Calu3 (cell line): ENCODE measurements at places on chromosomes 12 and 14.

DNA sequence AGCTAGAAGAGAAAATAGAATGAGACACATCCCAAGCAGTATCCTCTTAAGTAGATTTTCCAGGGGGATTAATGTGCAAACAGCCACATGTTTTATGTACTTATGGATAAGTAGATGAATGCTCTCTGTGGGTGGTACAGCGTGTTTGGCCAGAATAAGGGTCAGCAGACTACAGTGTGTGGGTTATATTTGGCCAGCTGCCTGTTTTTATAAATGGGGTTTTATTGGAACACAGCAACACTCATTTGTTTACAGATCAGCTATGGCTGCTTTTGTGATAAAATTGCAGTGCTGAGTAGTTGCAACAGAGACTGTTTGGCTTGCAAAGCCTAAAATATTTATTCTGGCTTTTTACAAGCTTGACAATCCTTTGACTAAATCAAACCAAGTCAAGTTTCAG is 780.2 kb upstream of the SEL1L start:
- DNase-seq = no peak

DNA sequence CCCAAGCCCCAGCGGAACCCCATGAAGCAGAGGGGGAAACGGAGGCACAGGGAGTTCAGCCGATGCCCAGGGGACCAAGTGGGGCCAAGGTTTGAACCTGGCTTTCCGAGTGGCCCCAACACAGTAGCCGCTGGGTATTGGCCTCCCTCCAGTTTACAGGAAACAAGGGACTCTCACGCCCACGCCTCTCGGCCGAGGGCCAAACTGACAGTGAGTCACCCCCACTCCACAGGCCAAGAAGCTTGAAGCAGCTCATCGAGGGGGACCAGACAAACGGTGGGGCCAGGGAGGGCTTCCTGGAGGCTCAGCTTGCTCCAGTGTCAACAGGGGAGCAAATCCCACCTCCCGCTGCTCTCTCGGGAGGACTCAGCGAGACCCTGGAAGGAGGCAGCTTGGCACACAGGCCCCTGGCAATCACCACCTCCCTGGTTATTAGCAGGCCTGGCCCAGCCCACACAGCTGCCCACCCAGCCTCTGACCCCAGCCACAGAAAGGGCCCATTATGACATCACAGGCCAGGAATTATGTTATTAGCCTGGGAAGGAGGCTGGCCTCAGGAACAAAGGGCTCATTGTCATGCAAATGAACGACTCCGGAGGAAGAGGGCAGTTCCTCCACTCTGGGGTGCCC is 54.6 kb downstream of the NCOR2 start:
- peak; percentile 98 for DNase-seq

- DNase-seq = peak; percentile 76
Measured at GRCh38 chr14:100375266-100375962, 52.3 kb downstream of the SLC25A47 start.

DNA sequence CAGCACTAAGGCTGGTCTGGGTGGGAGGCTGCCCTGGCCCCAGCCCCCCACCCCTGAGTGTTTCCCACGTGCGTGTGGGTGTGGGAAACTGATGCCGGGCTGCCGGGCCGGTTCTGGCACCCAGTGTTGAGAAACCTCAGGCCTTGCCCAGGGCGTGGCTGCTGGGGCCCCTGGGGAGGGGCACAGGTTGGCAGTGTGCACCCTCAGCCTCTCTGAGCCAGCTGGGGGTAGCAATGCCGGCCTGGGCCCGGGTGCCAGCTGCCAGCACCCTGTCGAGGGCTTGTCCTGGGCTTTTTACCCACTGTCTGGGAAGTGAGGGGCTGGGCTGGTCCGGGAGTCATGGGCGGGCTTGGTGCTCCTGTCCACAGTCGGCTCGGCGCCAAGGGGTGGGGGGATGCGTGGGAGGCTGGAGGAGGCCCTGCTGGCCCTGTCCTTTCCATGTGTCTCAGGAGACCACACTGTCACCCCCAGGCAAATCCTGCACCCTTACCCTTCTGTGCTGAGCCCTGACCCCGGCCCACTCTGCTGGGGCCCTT is 15.7 kb downstream of the ASPG start:
- no peak for DNase-seq

DNA sequence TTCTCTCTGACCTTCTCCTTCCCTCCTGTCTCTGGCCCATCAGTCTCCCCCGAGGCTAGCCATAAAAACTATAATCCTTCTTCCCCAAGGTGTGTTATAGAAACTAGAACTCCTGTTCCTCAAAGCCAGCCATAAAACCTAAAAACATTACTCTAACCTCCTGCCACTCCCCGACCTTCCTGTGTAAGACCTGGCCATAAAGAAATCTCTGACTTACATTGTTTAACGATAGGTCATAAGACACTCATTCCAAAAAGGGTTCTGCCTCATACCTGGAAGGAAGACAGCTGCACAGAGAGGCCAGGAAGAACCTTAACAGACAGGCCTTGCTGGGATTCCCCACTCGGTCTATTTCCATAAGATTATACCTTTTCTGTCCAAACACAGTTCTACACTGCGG is 70.9 kb upstream of the EEA1 start:
- DNase-seq = no peak

DNA sequence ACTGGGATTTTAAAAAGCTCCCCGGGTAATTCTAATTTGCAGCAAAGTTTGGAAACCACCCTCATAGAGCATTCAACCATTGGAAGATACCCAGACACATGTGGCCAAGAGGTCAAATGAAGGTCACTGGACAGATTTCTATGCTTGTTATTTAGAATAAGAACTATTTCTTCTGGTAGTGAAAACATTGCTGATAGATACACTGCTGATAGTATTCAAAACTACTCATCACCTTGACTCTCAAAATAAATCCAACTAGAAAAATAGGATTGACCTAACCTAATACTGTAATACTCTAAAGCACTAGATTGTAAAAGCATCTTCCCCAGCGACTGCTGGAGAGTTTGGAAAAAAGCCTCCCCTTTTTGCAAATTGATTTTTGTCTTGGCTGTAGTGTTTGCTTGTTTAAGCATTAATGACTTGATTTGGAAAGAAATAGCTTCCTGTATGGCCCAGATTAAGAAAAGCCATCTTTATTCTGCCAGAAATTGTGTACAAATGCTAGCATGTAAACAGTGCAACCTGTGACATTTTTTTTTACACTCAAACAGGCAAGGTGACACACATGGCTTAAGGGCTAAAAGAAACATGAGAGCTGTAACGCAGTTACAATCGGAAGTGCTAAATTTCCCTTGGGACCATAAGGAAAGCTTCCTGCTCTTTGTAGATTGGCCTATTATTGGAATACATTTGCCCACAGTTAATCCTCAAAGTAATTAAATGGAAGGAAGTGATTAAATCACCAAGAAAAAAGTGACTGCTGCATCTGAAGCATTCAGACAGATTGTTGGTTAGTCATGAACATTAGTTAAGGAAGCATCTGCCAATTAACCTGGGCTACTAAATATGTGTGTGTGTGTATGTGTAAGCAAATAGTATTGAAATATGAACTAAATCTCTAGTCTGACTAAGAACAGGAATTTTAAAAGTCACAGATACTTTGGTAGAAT is 356.5 kb upstream of the ATP2B1 start:
- no peak for DNase-seq

GRCh38 chr14:74476607-74477006 is 16.5 kb downstream of the NPC2 start:
- no peak for DNase-seq

GRCh38 chr12:130816097-130816496 is 23.0 kb downstream of the STX2 start:
- no peak for DNase-seq

- peak; percentile 60 for DNase-seq
Measured at GRCh38 chr12:122836027-122836921, 1.0 kb downstream of the HIP1R start.

GRCh38 chr12:69241438-69242092 is 2.2 kb downstream of the CPSF6 start:
- no peak for DNase-seq

DNA sequence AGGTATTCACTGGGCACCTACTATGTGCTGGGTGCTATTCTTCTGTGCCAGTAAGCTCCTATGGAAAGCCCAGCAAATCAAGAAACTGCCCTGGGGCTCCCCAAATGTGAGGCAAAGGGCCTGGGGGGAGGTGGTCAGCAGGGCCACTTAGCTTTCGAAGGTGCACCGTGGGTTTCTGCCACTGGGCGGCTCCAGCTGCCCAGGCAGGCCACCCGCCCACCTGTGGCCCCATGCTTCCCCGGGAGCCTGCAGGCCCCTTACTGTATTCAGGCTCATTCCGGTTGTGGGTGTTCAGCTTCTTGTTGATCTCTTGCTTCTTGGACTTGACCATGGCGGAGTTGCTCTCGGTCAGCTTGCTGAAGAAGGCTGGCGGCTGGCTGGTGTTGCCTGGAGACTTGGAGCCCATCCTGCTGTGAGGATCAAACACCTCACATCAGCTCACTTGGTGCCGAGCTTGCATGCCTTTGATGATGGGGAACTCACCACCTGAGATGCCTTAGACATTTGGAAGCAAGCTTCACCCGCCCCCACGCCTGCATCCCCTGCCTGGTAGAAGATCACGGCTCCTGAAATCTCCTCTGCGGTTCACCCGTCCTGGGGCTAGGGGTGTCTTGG is 37.3 kb downstream of the RFLNA start:
- peak; percentile 41 for DNase-seq

GRCh38 chr14:77314539-77315457 is 5.9 kb downstream of the POMT2 start:
- DNase-seq = no peak

DNA sequence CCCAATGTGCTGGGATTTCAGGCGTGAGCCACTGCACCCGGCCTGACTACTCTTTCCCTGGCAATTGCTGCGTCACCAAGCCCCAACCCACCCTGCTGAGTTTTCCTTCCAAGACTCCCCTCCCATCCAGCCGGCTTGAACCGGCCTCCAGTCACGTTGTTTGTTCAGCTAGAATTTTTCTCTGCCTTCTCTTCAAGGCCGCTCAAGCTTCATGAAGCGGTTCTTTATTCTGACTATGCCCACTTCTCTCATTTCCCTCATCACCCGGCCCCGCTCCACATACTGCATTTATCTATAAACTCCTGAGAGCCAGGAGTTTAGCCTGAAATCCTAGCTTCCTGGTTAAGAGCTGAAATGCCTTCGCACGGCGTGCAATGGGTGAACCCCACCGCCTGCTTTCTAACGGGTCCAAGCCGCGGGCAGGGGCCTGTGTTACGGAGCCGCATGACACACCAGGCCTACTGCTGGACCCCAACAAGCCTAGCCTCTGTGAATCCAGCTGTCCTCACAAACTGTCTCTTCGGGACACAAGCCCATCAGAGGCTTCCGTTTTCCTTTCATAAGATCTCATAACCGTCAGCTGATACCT is 999 bp upstream of the DCAF4 start:
- no peak for DNase-seq

DNA sequence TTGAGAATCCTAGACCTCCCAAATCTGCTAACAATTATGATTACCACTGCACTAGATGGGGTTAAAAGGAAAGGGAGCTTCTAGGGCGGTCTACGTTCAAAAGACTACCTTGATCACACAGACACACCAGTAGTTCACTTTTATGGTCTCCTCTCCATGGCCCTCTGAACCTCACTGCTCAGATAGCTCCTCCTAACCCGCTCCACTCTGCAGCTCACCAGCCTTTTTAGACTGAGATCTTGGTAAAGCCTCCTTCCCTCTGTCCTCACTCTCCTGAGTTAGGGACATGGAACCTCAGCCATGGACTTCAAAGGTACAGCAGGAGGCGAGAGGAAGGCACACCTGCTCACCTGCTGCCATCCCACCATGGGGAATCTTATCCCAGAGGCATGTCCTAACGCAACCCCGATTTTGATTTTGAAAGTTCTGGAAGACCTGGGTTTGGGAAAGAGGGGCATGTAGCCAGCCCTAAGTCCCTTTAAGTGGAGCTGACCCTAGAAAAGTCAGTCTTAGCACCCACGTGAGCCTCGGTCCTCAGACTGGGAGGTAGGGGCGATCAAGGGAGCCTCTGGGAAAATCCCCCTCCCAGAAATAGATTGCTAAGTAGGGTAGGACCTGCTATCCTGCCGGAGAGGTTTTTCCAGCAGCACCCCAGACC is 1.3 kb downstream of the ZNF219 start:
- no peak for DNase-seq

DNA sequence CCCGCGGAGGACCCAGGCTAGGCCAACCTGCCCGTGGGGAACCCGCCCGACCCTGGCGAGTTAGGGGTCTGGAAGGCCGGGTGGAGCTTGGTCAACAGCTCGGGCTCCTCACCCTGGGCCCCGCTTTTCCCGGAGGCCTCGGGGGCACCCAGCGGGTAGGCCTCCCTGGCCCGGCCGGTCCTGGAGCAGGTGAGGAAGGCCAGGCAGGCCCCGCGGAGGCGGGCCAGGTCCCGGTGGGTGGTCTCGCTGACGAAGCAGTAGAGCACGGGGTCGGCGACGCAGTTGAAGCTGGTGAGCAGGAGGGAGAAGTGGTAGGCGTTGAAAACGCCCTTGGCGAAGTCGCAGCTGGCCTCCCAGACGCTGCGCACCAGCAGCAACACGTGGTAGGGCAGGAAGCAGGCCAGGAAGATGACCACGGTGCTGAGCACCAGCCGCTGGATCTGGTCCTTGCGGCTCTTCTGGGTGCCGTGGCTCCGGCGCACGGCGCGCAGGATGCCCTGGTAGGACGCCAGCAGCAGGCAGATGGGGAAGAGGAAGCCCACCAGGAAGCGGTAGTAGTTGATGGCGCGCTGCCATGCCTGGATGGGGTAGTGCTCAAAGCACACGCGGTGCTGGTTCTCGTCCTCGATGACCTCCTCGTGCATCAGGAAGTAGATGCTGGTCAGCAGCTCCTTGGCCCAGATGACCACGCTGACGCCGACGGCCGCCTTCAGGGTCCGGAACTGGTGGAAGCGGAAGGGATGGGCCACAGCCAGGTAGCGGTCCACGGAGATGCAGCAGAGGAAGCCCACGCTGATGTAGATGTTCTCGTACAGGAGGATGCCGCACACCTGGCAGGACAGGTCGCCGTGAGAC is 10.3 kb downstream of the GPR68 start:
- no peak for DNase-seq

- DNase-seq = no peak
Measured at GRCh38 chr12:23893611-23894010, 55.9 kb downstream of the SOX5 start.
